Adrenal gland (tissue), 19 donors: ENCODE measurements at places on chromosomes 5 and 9.

DNA sequence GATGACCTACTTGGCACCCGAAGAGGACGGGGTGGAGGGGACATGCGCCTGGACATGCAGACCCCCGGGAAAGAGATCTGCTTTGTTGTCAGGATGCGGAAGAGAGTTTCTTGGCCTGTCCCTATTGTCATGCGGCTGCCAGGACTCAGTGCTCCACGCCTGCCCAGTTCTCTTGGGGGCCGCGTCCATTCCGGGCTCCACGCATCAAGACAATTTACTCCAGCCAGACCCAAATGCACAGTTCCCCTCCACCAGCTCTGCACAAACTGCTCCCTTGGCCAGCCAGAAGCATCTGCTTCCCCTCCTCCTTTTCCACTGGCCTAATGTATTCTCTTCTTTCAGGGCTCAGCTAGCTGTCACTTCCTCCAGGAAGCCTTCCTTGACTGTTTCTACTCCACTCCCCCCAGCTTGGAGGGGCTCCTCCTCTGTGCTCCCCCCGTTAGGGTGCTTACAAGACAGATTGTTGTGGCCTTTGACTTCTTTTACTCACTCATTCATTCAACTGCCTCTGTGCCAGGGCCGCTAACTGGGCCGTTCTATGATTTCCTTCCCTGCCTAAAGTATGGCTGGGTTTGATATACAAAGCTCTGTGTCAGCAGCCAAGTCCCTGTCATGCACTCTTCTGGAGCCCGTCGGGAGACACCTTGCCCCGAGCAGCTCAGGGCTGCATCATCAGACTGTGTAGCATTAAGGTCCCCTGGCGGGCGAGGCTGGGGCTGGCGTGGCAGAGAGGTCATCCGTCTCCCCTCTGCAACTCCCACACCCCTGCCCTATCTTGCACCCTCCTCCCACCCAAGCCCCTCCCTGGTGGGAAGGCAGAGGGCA, 6.6 kb downstream of the FIBCD1 start:
- no peak for DNase-seq

DNA sequence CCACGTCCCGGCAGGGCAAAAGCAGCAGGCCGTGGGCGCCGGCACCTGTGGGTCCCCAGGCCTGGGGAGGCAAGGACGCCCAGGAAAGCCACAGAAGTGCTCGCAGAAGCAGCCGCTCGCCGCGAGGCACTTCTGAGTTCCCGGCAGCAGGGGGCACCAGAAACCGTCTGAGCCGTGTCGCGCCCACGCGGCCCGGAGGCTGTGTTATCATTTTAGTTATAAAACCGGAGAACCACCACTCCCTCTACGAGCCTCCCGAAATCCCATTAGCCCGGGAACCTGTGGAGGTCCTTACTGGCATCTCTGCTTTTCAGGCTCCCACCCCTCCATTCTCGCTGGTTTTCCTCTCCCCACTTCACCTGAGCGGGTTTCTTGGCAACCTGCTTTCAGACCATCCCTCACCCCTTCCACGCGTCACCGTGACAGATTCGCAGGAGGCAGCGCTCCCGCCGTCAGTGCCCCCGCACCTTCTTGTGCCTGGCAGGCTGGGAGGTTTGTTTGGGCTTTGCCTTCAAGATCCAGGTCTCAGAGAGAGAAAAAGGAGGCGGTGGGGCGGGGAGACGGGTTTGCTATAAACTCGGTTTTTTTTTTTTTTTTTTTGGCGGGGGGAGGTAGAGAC, 2.3 kb downstream of the GDNF start:
- DNase-seq: peak; percentile 67

DNA sequence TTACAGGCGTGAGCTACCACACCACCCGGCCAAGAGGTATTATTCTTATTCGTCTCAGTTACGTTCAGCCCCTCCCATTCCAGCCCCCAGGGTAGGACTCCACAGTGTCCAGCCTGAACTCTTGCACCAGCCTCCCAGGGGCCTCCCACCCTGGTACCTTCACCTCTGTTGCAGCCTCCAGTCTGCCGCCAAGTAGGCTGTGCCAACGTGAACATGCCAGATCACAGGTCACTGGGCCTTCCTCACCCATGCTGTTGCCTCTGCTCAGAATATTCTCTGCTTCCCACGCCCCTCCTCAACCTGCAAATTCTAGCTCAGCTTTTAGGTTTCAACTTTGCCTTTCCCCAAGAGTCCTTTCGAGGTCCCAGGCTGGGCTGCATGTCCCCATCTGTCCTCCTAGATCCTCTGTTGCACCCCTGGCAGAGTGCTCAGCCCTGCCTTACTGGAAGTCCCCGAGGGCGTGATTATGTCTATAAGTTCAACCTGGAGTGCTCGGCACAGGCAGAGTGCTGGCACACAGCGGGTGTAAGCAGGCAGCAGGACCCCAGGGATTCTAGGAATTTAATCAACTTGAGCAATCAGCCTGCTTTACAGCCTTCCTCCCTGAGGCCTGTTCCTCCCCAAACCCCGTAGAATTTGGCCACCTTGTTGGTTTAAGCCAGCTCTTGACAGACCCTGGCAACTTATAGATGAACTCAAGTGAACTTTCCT, 13.1 kb upstream of the STXBP1 start:
- no peak for DNase-seq

DNA sequence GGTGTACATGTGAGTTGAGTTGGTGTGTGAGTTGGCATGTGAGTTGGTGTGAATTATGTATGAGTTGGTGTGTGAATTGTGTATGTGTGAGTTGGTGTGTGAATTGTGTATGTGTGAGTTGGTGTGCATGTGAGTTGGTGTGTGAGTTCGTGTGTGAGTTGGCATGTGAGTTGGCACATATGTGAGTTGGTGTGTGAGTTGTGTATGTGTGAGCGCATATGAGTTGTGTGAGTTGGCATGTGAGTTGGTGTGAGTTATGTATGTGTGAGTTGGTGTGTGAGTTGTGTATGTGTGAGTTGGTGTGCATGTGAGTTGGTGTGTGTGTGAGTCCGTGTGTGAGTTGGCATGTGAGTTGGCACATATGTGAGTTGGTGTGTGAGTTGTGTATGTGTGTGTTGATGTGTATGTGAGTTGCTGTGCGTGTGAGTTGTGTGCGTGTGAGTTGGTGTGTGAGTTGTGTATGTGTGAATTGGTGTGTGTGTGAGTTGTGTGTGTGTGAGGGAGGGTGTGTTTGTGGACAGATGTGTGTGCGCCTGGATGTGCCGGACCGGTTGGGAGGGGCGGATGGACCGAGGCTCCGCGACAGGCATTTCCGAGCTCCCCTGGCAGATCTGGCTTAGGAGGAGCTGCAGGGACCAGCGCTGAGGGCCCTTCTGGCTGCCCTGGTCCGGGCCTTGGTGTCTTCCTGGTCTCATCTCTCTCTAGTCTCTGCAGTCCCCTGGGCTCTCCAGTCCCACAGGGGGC, 162.5 kb upstream of the IER5L start:
- DNase-seq: no peak

DNA sequence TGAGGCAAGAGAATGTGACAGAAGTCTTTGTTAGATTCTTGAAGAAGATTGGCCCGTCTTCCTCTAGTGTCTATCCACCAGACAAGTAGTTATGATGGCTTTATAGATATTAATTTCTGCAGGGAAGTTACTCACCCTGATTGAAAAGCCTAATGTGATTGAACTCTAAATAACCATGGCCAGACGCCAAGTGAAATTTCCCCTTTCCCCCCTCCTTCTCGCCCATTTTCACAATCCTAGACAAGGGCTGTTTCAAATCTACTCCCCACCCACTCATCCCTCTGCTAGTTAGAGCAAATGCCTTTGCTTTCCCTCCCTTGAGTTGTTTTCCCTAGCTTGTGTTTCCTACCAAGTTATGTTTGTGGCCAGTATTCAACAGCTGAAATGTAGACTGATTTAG, 182.5 kb downstream of the TMEM167A start:
- DNase-seq: no peak

GRCh38 chr9:116661037-116661954, 25.8 kb upstream of the TRIM32 start:
- DNase-seq: peak; percentile 37

DNA sequence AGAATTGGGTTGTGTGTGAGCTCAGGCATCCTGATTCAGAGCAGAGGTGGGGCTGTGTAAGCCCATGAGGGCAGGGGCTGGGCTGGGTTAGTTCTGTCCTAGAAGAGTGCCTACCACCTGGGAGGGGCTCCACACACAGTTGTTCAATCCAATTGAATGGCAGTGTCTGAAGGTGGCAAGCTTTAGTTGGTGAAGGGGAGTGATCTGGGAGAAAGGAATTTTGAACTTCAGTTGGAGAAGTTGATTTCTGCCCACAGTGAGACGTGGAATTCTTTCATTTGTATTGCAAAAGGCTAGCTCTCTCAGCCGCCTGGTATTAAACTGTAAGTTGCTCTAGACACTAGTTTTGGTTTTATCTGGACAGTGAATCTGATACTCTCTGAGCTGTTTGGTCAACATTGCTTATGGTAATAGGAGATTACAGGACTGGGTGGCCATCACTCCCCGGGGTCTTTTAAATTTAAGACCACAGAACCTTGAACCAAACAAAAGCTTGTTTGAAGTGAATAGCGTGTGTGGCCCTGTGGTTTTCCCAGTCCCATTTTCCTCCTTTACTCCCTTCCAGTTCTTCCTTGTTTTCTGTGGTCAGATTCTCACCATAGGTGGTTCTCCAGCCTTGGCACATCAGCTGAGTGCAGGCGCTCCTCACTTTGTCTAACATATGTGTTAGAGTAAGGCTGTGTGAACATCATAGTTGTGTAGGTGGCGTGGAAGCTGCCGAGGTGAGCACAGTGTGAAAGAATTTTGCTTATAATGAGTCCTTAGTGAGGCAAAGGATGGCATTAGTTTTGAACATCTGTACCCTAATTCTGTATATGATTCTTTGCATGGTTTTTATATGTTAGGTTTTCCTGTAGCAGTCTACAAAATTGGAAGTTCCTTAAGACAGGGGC, 78.0 kb downstream of the ARHGAP26 start:
- DNase-seq: no peak

DNA sequence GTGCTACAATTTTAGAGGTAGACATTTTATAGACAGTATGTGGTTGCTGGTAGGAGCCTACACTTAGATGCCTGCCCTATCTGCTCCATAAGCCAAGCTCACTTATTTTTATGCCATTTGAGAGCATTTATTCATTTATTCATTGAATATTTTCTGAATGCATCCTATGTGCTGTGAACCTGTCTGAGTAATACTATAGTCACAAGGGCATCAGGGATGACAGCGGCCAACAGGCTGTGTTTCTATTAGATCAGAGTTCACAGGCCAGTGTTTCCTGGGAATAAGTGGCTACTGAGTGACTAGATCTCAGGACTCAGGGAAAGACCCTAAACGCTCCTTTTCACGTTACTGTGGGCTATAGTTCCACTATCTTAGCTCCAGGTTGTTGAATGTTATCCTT, 235.2 kb upstream of the MSX2 start:
- DNase-seq: no peak

DNA sequence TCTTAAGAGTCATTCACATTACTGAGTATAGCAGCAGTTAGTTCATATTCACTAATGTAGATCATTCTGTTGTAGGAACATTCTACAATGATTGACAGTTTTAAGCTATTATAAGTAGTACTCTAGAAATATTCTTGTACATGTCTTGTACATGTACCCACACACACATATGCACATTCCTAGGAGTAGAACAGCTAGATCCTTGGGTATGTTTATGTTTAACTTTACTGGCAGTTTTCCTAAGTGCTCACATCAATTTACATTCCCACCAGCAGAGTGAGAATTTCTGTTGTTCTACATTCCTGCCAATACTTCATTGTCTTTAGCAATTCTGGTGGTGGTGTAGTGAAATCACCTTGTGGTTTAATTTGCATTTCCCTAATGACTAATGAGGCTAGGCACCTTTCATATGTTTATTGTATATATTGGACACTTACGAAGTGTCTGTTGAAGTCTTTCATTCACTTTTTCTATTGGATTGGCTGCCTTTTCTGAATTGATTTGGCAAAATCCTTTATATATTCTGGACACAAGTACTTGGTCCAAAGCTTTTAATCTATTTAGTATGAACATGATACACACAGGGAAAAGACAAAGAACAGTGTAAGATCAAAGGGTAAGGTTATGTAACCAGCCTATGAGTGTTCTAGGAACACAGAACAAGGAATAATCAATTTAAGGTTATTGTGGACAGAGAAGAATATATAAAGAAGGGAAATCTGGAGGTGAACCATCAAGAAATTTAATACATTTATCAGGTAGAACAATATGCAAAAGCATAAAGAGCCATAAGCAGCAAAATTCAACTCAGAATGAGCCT, 95.6 kb downstream of the MLLT3 start:
- no peak for DNase-seq

DNA sequence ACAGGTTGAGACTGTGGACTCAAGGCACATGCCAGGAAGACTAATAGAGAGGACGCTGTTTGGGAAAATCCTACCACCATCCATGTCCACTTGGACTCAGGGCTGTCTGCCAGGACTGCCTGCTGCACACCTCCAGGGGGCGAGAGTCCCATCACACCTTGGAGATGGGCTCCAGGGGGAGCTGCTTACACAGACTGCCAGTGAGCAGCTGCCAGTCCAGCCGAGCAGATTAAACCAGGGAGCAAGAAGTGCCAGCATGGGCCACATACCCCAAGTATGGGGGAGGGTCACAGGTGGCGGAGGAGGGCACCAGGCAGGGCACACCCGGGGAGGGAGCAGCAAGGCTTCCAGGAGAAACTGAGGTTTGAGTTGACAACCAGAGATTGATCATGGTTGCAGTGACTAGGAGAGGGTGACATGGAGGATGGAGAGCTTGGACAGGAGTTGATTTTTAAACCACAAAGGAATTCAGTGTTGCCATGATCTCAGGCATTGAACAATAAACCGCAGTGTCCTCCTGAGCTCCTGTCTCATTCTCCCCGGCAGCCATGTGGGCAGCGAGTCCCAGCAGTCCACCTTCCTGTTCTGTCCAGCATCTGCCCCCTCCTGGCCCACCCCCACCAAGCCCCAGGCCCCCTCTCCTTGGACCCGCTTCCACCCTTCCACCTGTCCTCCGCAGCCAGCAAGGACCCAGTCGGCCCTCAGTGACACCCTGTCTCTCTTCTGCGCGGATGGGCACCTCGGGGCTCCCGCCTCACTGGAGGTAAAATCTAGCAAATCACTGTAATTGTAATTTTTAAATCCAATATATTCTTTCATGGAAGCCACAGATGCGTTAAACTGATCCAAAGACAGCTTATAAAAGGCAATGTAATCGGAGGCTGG, 3.1 kb upstream of the VAV2 start:
- no peak for DNase-seq

- DNase-seq: no peak
These were observed 306.6 kb downstream of the ACTL7B start for GRCh38 chr9:108549184-108549583.
